ENCODE measurements at places on chromosomes 12 and 14.

DNA sequence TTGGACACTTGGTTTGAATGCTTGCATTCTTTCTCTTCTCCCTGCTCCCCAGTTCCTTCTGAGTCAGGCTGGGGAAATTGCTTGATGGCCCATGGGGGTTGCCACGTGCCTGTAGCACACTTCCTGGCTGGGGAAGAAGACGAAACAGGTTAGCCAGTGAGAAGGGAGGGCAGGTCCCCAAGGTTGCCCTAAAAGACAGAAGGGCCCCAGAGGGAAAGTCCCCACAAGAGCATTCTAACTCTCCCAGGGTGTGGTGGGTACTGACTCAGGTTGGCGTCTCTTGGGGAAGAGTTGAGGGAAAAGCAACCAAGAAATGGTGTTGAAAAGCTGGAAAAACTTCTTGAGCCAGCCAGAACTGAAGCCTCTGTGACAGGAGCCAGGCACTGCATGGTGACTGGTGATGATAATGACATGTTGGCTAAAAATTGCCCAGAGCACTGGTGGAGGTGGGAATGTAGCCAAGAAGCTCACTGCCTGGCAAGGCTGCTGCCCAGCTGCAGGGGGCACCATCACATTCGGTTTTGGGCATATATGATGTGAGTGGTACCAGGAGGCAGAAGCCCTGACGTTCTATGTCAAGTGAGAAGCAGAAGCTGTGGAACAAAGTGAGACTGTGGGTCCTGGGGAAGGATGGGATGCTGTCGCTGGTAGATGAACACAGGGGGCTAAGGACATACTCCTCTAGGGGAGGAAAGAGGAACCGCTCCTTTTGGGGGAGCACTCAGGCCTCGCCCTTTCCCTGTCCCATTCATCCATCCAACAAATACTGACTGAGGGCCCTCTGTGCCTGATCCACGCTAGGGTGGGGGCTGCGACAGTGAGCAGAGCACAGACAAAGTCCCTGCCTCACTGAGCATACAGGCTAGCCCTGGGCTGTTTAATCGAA lies 8.1 kb upstream of the RABGGTA start:
- peak; percentile 37 for DNase-seq

- DNase-seq, result no peak
These were observed 186.7 kb downstream of the ANO2 start for GRCh38 chr12:5758347-5758746.

GRCh38 chr12:104536841-104537240 lies 80.1 kb downstream of the CHST11 start:
- DNase-seq, result no peak

GRCh38 chr14:55500708-55501107 lies 60.3 kb upstream of the TBPL2 start:
- no peak for DNase-seq

GRCh38 chr12:67982164-67982563 lies 7.1 kb upstream of the IFNG-AS1 start:
- DNase-seq, result no peak
